SJSA1 (cell line): ENCODE measurements at places on chromosomes 1 and 21. TPM values are rescaled to one million over a fixed set of nuclear protein-coding genes. Genes with fewer than 3 reads are reported as not detected.

DNA sequence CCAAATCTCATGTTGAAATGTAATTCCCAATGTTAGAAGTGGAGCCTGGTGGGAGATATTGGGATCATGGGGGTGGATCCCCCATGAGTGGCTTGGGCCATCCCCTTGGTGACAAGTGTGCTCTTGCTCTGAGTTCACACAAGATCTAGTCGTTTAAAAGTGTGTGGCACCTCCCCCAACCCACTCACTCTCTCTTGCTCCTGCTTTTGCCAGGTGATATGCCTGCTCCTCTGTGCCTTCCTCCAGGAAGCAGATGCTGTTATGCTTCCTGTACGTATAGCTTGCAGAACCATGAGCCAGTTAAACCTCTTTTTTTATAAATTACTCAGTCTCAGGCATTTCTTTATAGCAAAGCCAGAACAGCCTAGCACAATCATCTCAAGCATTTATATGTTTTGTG, 23.0 kb upstream of the HSPA13 start:
- DNase-seq: no peak
- no peaks in the 10 kb centered on the region for H3K4me1 ChIP-seq
- no peaks in the 10 kb centered on the region for H3K36me3 ChIP-seq
- no peak overlapping the region for H3K4me3 ChIP-seq

The LRP8 gene
- total RNA-seq: 15.6 and 16.2 TPM in 2 replicates

- H3K27ac ChIP-seq: no peak overlapping the region
- no peak for DNase-seq
- H3K27me3 ChIP-seq: 0 out of 2 replicates have a peak, but pooled peaks cover 3% of the 10 kb centered on the region
- H3K36me3 ChIP-seq: no peaks in the 10 kb centered on the region
- no peaks in the 10 kb centered on the region for H3K4me1 ChIP-seq
- no peak overlapping the region for H3K4me3 ChIP-seq
Observed at GRCh38 chr1:167854184-167854583, 59.8 kb downstream of the ADCY10 start.

GRCh38 chr21:25870084-25870483, 135.3 kb downstream of the GABPA start:
- no peak overlapping the region for H3K4me3 ChIP-seq
- no peak overlapping the region for H3K27ac ChIP-seq
- no peak for DNase-seq
- 0 out of 2 replicates have a peak, but pooled peaks cover 6% of the 10 kb centered on the region for H3K4me1 ChIP-seq
- H3K27me3 ChIP-seq: no peaks in the 10 kb centered on the region
- no peaks in the 10 kb centered on the region for H3K36me3 ChIP-seq

DNA sequence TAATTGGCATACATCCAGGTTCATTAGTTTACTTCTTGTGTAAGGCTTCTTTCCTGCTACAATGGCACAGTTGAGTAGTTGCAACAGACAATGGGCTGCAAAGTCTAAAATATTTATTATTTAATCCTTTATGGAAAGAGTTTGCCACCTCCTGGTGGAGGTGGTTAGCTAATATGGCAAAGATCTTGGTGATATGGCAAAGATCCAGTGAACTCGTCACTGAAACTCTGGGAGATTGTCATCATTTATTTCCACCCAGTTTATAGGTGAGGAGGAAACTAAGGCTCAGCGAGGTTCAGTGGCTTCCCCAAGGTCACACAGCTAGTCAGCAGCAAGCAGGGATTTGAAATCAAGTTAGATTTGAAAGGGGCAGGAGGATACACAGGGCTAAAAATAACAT, 16.1 kb upstream of the IFFO2 start:
- H3K27ac ChIP-seq: no peak overlapping the region
- H3K27me3 ChIP-seq: no peaks in the 10 kb centered on the region
- H3K36me3 ChIP-seq: no peaks in the 10 kb centered on the region
- H3K4me1 ChIP-seq: no peaks in the 10 kb centered on the region; the same call in 1 of the 2 replicates
- DNase-seq: no peak

GRCh38 chr1:100396651-100397050, 44.3 kb downstream of the CDC14A start:
- no peaks in the 10 kb centered on the region for H3K27me3 ChIP-seq
- H3K27ac ChIP-seq: no peak overlapping the region

DNA sequence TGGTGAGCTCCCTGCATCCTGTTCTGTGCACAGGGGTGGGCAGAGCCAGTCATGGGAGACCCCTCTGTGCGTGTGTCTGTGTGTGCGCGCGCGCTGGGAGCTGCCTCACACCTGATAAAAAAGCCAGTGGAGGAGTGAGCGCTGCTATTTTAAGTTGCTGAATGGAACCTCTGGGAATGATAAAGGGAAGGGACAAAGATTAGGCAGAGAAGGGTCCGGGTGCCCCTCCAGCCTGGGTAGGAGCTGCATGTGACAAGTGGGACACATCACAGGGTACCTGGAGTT, 847 bp downstream of the ADORA1 start:
- H3K27me3 ChIP-seq: peaks cover 54% of the 10 kb centered on the region
- no peak overlapping the region for H3K4me3 ChIP-seq
- H3K27ac ChIP-seq: no peak overlapping the region
- H3K4me1 ChIP-seq: no peaks in the 10 kb centered on the region; the same call in 1 of the 2 replicates
- no peak for DNase-seq

DNA sequence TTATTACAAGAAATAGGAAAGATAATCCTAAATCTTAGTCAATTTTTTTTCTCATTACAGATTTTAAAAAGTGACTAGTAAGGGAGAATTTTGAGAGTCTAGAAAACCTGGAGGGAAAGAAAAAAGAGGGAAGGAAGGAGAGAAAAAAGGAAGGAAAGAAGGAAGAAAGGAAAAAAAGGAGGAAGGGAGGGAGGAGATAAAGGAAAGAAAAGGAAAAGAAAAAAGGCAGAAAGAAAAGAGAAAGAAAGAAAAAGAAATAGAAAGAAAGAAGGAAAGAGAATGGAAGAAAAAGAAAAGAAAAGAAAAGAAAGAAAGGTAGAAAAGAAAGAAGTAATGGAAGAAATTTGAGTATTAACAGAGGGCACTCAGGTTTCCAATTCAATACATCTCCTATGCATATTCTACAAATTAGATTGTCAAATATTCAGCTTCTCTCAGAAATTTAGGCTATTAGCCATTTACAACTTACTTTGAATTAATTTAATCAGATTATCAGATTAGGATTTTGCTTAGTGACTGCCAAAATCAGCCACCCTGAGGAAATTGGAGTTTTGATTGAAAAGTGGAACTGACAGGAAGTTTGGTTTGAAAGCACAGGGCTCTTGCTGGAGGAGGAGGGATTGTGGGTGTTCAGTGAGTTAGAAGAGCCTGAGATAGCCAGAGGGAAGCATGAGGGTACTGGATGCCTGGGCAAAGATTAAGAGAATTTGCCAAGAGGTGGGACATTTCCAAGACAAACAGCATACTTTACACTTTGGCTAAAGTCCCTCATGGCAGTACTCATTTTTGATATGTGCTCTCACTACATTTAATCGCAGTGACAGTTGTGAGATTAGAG, 677.8 kb downstream of the USP25 start:
- H3K27ac ChIP-seq: no peak overlapping the region
- H3K27me3 ChIP-seq: no peaks in the 10 kb centered on the region
- no peaks in the 10 kb centered on the region for H3K36me3 ChIP-seq
- DNase-seq: no peak
- no peak overlapping the region for H3K4me3 ChIP-seq
- H3K4me1 ChIP-seq: no peaks in the 10 kb centered on the region

GRCh38 chr21:41918561-41919358, 35.1 kb downstream of the C2CD2 start:
- no peaks in the 10 kb centered on the region for H3K27me3 ChIP-seq
- H3K27ac ChIP-seq: no peak overlapping the region
- no peak for DNase-seq
- H3K36me3 ChIP-seq: peaks cover 31% of the 10 kb centered on the region

- H3K27ac ChIP-seq: no peak overlapping the region
- no peaks in the 10 kb centered on the region for H3K36me3 ChIP-seq
- no peak overlapping the region for H3K4me3 ChIP-seq
- no peaks in the 10 kb centered on the region for H3K4me1 ChIP-seq
Observed at GRCh38 chr21:15309721-15310120, 244.9 kb upstream of the NRIP1 start.

The AUNIP gene
- 5.9 and 9.5 TPM in 2 replicates for total RNA-seq

The TGFBR3 gene
- 8.8 and 15.2 TPM in 2 replicates for total RNA-seq

- H3K27me3 ChIP-seq: no peaks in the 10 kb centered on the region
- DNase-seq: no peak
- no peak overlapping the region for H3K4me3 ChIP-seq
- H3K4me1 ChIP-seq: 0 out of 2 replicates have a peak, but pooled peaks cover 3% of the 10 kb centered on the region
- no peaks in the 10 kb centered on the region for H3K36me3 ChIP-seq
- H3K27ac ChIP-seq: no peak overlapping the region
Observed at GRCh38 chr1:87242445-87243185, 86.1 kb upstream of the LMO4 start.

DNA sequence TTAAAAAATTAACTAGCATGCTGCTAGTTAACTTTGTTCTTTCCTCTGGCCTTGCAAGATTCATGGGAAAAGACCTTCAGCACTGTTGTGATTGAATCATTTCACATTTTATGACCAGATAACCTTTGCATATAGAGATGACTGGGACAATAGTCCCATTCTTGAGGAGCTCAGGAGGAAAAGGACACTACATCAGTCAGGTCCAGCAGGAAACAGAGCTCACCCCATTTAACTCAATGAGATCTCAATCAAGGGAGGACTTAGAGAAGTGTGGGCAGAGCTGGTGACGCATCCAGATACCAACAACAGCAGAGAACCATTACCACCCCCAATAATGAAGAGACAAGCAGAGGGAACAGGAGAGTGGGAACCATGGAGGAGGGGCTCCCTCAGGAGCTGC, 109.4 kb upstream of the GUCA2B start:
- no peaks in the 10 kb centered on the region for H3K27me3 ChIP-seq
- H3K27ac ChIP-seq: no peak overlapping the region
- H3K36me3 ChIP-seq: no peaks in the 10 kb centered on the region
- H3K4me1 ChIP-seq: no peaks in the 10 kb centered on the region

DNA sequence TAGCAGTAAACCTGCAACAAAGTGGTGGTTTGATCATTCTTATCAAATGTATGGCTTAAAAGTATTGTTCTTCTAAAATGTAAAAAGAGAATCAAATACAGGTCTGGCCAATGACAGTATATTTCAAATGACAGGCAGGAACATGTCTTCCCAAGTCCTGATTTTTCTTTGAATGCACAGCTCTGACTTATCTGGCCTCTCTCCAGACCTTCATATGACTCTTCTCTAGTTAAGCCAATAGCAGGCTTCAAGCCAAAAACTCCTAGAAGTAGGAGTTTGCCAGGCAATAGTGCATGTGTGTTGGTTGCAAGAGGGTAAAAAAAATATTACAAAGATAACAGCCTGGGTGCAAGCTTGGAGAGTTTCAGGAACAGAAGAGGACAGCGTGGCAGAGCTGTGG, 345.5 kb downstream of the SMYD3 start:
- no peak overlapping the region for H3K4me3 ChIP-seq
- H3K4me1 ChIP-seq: no peaks in the 10 kb centered on the region
- H3K27ac ChIP-seq: no peak overlapping the region
- DNase-seq: no peak
- no peaks in the 10 kb centered on the region for H3K27me3 ChIP-seq

GRCh38 chr1:11072216-11072917, 12.5 kb upstream of the SRM start:
- no peak overlapping the region for H3K27ac ChIP-seq
- no peaks in the 10 kb centered on the region for H3K4me1 ChIP-seq
- H3K27me3 ChIP-seq: no peaks in the 10 kb centered on the region

The TPTE gene
- total RNA-seq: not detected in 2 replicates

DNA sequence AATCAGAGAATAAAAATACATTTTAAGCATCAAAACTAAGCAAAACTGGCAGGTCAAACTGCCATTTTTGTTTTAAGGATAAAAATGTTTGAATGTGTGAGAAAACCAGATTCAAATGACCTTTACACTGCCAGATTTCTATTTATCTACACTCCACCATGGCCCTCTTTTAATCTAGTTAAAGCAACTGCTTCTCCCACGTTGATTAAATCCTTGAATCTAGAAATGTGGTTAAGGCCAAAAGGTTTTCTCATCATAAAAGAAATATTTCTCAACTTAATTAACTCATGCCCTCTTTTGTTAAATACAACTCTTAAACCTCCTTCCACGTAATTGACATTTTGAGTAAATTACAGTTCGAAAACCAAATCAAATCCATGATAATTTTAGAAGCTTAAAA, 15.0 kb downstream of the EGLN1 start:
- peaks cover 24% of the 10 kb centered on the region for H3K36me3 ChIP-seq
- no peak overlapping the region for H3K27ac ChIP-seq
- H3K4me3 ChIP-seq: no peak overlapping the region
- H3K27me3 ChIP-seq: no peaks in the 10 kb centered on the region
- H3K4me1 ChIP-seq: peaks cover 21% of the 10 kb centered on the region

The PGM1 gene
- total RNA-seq: 41.2 and 42.6 TPM in 2 replicates

- no peak overlapping the region for H3K4me3 ChIP-seq
- no peaks in the 10 kb centered on the region for H3K27me3 ChIP-seq
- H3K36me3 ChIP-seq: no peaks in the 10 kb centered on the region
- DNase-seq: no peak
- H3K4me1 ChIP-seq: peaks cover 28% of the 10 kb centered on the region
Observed at GRCh38 chr1:224851848-224852261, 77.6 kb upstream of the DNAH14 start.

DNA sequence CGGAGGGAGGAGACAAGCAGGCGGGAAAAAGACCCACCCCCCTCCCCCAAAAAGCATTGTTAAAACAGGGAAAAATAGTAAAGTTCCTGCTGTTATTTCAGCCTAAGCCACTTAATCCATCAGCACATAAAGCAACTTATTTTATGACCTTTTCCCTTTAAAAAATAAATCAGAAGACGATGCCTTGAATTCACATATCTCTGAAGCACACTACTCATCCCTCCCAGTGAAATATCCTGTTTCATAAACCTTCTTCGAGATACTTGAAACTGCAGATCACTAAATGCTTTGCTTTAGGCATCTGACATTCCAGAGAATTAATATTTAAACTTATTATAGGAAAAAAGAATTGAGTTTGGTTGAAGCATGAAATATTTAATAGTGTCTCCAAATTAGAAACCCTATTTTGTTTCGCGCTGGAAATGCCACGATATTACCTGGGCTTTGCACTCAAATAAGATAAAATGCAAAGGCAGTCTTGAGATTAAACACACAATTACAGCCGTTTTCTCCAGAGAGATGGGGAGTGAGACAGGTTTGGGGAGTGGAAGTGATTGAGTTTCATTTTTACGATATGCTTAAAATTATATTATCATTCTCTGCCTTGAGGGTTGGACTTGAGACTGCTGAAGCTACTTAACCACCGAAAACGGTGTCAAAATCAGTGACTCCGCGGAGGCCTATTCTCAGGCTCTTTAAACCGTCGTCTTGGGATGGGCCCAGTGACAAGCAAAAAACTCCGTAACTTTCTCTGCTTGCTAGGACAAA, 9.3 kb downstream of the GLIS1 start:
- H3K4me3 ChIP-seq: no peak overlapping the region
- H3K27me3 ChIP-seq: no peaks in the 10 kb centered on the region
- DNase-seq: no peak
- H3K27ac ChIP-seq: no peak overlapping the region
- peaks cover 27% of the 10 kb centered on the region for H3K4me1 ChIP-seq

DNA sequence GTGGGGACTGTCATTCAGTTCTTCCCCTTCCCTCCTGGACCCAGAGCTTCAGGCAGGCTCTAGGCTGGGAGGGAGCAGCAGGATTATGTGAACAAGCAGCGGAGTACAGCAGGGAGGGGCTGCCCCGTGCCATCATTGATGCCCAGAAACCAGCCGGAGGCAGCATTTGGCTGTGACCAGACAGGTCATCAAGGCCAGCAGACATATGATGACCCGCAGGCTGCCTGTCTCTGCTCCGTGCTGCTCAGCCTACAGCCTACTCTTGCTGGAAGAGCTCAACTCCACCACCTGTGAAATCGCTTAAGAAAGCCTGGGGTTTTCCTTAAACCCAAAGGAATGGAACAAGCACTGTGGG, 4.9 kb downstream of the KLHL21 start:
- H3K36me3 ChIP-seq: peaks cover 63% of the 10 kb centered on the region
- no peaks in the 10 kb centered on the region for H3K27me3 ChIP-seq
- H3K4me3 ChIP-seq: no peak overlapping the region
- DNase-seq: no peak
- H3K4me1 ChIP-seq: peaks cover 21% of the 10 kb centered on the region
- H3K27ac ChIP-seq: no peak overlapping the region

The FMO5 gene
- total RNA-seq: 1.1 and 1.5 TPM in 2 replicates
